ENCODE measurements at places on chromosomes 2 and 18.

DNA sequence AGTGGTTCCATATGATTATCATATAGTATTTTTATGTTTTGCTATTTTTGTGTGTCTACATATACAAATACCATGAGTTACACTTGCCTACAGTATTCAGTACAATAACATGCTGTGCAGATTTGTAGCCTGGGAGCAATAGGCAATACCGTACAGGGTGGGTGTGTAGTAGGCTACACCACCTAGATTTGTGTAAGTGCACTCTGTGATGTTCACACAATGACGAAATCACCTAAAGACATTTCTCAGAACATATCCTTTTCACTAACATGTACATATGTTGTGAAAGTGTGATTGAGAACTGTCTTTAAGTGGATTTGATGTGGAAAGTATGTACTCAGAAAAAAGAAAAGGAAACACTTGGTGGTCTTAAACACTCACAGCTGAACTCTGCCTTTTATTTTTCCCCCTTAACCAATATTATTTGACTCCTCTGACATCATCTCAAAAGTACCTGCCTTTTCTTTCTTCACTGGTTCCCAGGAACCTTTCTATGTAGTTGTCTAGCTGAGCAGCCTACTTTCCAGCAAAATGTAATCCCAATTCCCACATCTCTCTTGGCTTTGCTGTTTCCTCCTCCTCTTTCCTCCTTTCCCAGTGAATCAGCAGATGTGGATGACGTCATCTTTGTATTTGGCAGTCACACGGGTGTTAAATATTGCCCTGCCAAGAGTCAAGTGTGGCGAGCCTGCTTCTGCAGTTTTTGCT lies 47.7 kb downstream of the OSBPL6 start:
- peak; percentile 51 for DNase-seq

DNA sequence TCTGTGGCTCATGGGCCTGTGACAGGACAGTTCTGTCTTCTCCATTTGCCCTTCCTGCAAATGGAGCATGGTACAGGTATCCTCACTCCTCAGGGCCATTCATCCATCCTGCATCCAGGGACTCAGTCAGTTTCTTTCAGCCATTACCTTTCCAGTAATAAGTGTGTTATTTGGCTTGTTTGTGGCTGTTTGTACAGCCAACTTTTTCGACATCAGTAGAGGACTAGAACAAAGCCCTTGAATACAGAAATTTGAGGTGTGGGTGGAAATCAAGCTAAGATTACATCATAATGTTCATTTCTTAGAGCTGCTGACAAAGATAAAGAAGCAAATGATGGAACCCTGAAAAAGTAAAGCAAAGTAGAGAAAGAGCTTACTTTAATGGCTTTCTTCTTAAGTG lies 290.4 kb downstream of the PTPRM start:
- no peak for DNase-seq

DNA sequence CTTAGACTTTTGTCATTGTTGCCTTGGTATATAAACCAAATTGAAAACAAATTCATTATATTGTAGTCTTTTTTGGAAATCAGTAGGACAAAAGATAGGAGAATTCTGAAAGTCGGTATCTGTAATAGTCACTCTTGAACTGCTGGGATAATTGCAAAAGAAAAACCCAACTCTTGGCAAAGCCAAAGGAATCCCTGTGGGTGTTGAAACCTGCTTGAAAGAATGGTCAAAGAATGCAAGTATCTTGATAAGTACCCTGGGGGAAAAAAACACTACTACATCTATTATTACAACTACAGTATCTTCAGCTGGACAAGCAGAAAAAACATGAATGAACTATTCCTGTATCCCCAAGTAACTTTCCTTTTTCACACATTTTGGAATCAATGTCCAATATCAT lies 7.3 kb upstream of the FAM237A start:
- DNase-seq: no peak

GRCh38 chr2:84674586-84674985 lies 158.3 kb downstream of the DNAH6 start:
- no peak for DNase-seq

DNA sequence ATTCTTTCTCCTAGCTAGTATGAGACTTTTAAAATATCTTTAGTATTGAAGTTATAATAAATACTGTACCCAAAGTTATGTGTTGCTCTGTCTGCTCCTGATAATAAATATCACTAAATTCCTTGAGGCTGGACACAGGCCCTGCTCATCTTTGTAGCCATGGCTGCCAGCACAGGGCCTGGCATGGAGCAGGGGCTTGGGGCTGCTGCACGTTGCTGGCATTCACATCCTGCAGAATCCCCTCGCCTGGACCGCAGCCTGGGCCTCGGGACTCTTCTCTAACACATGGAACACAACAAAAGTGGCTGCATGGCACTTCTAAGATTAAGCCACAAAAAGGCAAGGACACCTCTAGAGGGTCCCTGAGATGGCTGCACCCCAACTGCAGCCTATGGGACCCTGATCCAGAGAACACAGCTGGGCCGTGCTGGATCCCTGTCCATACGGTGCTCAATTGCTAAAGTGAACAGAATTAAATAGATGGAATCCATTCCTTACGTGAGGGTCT lies 477.5 kb upstream of the MYT1L start:
- DNase-seq: no peak

GRCh38 chr2:72263043-72263775 lies 115.5 kb upstream of the CYP26B1 start:
- DNase-seq: no peak

DNA sequence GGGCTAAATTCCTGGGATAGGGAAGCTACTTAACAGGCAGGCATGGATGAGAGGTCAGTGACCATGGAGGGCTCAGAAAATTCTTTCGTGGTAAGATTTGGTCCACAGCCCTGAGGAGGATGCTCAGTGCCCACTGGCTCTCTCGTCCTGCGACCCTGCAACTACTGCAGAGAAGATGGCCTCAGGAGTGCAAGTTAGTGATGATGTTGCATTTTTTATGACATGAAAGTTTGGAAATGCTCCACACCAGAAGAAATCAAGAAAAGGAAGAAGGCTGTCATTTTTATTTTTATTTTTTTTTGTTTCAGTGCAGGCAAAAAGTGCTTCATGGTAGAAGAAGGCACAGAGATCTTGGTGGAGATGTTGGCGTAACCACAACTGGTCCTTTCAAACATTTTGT lies 238.6 kb upstream of the PARD3B start:
- no peak for DNase-seq

GRCh38 chr2:233307565-233307964 lies at the start of gene SAG:
Gene SAG (plus strand): TSS chr2:233307816. CDS start chr2:233309190, 1,374 bp downstream.
- no peak for DNase-seq

DNA sequence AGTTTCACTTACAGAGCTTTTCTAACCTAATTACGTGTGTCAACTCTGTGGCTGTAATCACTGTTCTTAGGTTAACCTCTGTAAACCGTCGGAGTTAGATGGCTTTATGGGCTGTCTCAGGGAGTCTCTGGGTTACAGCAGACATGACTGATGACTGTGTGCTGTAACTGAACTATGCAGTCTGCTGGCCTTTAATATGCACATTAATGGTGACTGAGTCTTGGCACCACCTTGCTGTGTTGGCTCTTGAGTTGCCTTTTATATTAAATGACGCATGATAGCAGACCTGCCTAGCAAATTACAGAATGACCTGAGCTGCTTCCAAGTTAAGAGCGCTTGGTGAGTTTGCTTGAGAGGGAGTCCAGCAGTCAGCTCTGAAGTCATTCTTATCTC lies 90.1 kb downstream of the ACKR3 start:
- no peak for DNase-seq

Measured in Right ventricle myocardium inferior (tissue), 1 donor.